ENCODE measurements at places on chromosomes 7 and 10. TPM values are rescaled to one million over a fixed set of nuclear protein-coding genes. Genes with fewer than 3 reads are reported as not detected.

The GALNT17 gene
- 2.8 TPM for total RNA-seq

The NPY gene
- not detected for total RNA-seq

- no peak for DNase-seq
Observed at GRCh38 chr10:106401161-106401560, 763.3 kb downstream of the SORCS1 start.

DNA sequence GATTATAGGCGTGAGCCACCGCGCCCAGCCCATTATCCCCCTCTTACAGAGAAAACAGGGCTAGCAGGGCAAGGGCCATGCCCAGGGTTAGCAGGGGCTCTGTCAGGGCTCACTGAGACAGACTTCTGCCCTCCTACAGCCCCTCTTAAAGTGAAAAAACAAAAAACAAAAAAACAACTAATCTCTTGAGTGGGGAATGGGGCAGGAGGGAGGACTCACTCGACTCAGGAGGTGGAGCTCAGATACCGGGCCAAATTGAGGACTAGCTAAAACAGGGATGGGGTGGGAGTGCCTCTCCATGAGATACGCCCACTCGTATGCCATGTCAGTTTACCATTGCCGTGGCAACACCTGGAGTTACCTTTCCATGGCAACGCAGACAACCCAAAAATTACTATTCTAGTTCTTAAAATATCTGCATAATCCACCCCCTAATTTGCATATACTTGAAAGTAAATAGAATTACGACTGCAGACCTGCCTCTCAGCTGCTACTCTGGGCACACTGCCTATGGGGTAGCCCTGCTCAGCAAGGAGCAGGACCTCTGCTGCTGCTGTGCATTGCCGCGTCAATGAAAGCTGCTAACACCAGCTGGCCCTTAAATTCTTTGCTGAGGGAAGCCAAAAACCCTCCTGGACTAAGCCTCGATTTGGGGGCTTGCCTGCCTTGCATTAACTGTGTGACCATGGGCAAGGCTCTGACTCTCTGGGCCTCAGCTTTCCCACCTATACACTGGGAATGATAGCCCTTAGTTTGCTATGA, 13.4 kb downstream of the SSC4D start:
- no peak for DNase-seq

DNA sequence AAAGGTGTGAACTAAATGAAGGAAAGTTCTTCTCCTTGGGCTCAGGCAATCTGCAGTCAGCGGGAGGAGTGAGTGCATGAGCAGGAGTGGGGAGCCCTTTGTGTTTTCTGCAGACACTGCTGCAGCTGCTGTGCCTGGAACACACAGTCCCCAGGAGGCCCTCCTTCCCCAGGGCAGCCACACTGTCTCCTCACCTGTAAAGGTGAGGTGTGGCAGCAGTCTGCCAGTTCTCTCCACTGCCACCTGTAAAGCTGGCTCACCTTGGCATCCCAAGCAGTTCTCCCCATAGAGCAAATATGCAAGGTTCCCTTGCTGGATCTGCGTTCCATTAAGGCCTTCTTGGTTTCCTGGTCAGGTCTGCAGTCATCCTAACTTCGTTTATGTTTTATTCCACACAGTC, 5.2 kb upstream of the VWC2 start:
- DNase-seq = no peak

DNA sequence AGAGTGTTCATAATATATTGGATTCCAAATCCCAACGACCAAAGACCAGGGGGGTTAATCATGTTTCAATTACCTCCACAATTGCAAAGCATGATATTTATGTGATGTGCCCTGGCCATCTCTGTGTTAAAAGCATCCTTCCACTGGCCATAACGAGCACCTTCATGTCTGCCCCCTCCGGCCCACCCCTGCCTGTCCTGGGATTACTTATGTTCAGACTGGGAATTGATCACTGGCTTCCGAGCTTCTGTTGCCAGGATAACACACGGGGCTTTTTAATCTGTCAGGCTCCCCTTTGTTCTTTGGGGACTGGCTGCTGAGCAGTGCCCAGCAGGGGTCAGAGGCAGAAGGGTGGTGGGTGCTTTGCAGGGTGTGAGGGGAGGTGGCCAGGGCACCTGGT, 13.7 kb upstream of the CHST15 start:
- DNase-seq = no peak

- no peak for DNase-seq
Observed at GRCh38 chr7:1014681-1015080, 29.7 kb upstream of the GPR146 start.

- DNase-seq = no peak
Observed at GRCh38 chr10:8392216-8392615, 337.7 kb downstream of the GATA3 start.

- DNase-seq = no peak
Observed at GRCh38 chr7:97847791-97848190, 24.4 kb downstream of the ASNS start.

DNA sequence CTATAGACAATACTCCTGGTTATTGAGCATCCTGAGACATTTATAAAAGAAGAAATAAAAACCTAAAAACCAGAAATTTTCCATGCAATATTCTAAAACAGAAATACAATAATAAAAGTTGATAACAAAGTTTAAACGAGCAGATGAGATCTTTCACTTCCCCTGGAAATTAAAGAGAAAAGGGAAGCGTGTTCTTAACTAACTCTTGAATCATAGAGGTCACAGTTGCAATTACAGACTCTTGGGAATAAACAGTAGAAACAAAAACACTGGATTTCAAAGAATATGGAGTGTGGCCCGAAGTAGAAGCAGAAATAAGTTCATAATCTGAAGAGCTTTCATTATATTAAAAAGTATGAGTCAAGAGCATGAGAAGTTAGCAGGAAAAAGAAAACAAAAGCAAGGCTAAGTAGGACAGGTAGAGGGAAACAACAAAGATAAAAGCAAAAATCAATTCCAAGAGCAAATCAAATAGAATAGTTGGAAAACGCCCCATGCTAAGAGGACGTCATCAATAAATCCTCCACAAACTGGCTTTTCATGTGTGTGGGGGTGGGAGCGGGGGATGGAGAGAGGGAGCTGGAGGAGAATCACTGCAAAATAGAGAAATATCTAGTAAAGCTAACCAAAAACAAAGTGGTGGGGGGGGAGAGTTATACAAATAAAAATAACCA, 55.2 kb upstream of the C10orf71 start:
- no peak for DNase-seq

All from left colon (tissue), 2 donors.